ENCODE measurements at places on chromosomes 7 and 10.

DNA sequence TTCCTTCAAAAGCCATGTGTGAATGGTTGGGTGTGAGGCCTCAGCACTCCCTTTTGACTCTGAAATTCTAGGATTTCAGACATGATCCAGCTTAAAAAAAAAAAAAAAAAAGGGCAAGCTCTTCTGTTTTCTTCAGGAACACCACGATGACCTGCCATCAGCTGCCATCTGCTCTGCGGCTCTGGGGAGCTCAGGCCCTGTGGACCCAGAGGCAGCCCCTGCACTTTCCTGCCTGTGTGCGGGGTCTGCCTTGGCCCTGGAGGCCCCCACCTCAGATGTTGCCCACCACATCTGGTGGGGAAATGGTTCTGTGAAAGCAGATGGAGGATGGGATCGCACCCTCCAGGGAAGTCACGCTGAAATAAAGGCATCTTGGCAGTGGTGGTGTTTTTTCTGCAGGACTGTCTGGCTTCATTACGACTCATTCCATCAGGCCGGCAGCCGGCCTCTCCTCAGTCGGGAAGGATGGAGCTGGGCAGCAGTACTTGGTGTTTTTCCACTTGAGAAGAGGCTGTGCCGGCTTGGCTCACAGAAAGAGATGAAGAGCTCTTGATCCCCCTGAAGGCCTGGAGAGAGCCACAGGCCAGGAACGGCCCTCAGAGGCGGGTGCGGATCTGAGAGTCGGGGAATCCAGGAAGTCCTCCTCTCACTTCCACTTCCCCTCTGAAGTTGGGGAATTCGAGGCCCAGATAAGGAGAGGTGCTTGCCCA is 66.1 kb upstream of the AQP1 start:
- DNase-seq = peak; percentile 50

DNA sequence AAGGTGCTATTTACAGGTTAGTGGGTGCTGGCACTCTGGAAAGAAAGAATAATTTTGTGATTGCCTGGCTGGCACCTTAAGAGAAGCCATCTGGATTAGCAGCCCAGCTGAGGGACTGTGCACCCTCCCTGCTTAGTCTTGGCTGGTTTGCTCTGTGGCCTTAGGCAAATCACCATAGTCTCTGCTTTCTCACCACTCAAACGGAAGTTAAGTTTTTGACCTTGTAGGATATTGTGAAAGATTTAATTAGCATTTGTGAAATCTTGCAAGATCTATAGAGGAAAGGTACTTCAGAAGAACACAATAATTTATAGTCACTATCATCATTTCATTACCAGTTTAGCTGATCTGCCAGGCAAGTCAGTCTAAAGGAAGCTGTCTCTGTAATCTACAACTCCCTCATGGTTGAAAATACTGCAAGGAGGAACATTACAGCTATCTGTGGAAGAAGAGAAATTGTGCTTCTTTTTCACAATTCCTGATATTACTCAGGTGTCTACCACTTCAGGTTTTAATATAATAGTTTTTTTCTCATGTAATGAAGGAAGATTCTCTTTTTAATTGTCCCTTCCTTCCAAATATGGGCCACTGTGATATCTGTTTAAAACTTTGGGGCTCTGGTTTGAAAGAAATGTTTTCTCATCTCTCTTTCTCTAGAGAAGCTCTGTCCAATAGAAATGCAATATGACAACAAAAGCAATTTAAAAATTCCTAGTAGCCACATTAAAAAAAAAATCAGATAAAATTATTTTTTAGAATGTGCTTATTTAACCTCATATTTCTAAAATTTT is 219.6 kb downstream of the PTEN start:
- no peak for DNase-seq

- DNase-seq = no peak
These were observed 611.3 kb upstream of the GALNT17 start for GRCh38 chr7:70520611-70521010.

- DNase-seq = no peak
These were observed 5.7 kb downstream of the SKAP2 start for GRCh38 chr7:26858735-26859134.

GRCh38 chr10:28479927-28480627 is 52.8 kb upstream of the WAC start:
- no peak for DNase-seq

- peak; percentile 81 for DNase-seq
These were observed 559 bp downstream of the TRA2A start for GRCh38 chr7:23531050-23531793.

DNA sequence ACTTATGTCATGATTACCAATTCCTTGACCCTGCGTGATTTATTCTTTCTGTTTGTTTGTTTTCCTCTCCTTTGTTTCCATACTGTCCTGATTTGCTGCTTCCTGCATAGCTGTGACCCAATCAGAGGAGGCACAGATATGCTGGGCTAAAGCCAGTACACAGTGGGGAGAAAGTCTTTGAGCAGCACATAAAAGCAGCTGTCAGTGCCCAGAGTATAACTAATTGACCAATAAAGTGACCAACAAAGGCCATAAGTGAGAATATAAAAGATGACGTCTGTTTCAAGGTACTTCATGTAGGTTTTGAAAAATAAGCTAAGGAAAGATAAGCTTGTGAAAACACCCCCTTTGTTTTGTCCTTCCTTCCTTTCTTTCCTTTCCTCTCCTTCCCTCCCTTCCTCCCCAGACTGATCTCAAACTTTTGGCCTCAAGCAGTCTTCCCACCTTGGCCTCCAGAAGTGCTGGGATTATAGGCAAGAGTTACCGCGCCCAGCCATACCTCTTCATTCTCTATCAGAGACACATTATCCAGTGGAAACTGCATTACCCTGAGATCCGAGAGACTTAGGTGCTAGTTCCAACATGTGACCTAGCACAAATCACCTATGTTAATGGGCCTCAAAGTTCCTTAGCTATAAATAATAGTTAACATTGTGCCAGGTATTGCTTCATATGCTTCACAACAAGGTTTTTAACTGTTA is 17.0 kb downstream of the BCAP29 start:
- DNase-seq = no peak

DNA sequence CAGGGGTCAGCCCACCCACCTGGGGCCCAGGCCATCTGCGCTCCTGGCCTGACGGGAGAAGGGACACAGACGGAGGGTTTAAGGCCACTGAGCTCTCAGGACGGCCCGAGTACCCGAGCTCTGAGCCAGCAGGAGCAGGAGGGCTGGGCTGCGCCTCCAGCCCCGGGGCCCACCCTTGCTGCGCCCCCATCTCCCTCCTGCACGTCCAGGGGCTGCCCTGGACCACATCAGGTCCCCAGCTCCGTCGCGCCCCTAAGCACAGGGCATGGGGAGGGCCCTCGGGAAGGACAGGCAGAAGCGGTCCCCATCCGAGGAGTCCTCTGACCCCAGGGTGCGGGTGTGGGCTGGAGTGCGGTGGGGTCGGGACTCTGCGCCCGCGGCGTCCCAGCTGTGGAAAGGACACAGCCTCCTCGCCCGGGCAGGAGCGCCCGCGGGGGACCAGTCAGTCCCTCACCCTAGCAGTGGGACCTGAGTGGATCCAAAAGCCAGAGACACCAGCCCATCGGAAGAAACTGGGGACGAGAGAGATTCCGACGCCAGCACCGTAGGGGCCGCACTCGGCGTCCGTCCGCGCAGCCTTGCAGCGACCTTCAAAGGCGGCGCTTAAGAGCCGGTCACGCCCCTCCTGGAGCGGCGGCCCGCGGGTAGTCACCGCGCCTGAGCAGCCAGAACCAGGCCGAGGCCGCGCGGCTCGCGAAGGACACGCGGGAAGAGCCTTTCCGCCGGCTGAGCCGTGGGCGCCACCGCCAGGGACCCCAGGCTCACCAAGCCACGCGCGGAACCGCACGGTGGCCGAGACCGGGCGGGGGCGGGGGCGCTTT is 15.9 kb downstream of the CAMK2B start:
- DNase-seq = peak; percentile 76

DNA sequence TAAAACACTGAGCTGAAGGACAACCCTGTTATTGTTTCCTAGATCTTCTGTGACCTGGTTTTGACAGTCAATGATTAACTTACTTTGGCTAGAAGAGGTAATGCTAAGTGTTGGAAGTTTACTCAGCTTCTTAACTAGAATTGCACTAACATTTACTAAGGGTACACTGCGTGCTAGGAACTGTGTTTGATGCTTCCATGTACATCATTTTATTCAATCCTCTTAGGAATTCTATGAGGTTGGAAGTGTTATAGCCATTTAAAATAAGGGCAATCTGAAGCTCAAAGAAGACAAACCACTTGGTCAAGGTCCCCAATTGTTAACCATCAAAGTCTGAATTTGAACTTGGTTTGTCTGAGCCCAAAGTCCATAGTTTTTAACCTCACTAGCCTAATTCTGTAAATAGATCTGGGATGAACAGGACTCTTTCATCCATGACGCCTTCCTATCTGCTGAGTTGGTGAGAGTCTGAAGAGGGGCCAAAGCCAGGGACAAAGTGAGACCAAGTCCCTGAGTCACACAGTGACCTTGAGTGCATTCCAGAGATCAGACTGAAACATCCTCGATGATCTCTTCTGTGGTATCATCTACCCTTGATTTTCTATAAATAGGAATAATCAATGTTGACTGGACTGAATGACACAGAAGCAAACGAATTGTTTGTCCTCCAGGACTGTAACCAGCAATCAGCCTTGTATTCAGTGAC is 29.2 kb upstream of the ZNRF2 start:
- no peak for DNase-seq

GRCh38 chr7:44634839-44635591 is 28.6 kb downstream of the OGDH start:
- DNase-seq = no peak

DNA sequence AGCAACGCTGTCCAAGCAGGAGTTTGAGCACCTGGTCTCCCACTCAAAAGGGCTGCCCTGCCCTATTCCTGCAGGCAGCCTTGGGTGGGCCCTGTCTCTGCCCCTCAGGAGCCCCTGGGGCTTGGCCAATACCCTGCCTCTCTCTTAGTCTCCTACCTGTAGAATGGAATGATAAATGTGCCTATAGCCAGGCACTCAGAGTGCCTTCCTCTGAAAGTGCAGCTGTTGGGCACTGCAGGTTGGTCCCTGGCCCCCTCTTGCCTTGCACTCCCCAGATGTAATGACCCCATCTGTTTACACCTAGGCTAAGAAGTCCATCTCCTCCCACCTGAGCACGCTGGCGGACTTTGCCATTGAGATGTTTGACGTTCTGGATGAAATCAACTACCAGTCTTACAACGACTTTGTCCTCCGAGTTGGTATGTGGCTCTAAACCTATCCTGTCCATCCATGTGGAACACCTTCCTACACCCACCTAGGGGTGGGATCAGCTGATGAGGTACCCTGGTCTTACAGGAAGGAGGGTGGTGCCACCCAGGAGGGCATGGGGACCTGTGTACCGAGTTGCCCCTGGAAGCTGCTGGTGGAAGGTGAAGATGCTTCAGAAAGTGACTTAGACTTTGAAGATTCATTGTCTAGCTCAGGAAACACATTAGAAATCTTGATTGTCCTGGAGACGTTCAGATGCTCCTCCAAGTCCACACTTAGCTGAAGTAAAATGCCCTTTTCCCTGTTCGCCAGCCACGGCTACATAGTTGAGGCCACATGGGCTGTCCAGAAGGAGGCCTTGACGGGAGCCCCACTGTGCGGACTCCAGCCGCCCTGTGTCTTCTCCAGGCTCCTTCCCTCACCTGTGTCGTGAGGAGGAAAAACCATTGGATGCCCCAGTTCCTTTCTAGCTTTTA is 134.1 kb downstream of the ADCY1 start:
- DNase-seq = peak; percentile 52

- no peak for DNase-seq
These were observed 20.0 kb downstream of the KCP start for GRCh38 chr7:128890306-128891109.

GRCh38 chr10:129832573-129833467 is 131.3 kb downstream of the EBF3 start:
- DNase-seq = no peak

GRCh38 chr7:31664890-31665289 is 22.1 kb upstream of the PPP1R17 start:
- no peak for DNase-seq

GRCh38 chr7:120395526-120396019 is 122.6 kb downstream of the KCND2 start:
- DNase-seq = no peak

- no peak for DNase-seq
These were observed 25.5 kb downstream of the BAZ1B start for GRCh38 chr7:73496626-73497025.

DNA sequence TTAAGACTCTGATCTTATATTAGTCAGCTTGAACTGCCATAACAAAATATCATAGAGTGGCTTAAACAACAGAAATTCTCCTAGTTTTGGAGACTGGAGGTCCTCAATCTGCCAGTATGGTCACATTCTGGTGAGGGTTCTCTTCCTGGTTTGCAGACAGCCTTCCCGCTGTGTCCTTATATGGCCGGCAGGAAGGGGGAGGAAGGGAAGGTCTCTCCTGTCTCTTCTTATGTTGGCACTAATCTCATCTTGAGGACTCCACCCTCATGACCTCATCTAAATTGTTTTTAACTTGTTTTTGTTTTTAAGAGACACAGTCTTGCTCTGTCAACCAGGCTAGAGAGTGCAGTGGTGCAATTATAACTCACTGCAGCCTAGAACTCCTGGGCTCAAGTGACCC is 53.1 kb downstream of the VPS41 start:
- no peak for DNase-seq

DNA sequence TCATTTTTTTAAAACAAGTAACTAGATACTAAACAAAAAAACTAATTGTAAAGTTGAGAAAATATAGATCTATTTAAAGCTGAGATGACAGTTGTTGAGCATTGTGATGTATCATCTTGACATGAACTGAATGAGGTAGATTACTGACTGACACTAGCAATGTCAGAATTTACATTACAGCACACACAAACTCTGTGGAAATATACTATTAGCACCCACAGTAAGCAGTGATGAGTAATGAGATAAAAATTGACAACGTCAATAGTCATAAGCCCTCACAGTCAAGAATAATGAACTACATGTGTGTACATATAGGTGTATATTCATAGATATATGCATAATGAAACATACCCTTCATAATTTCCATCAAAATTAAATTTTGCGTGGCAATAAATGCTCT is 368.4 kb downstream of the TFEC start:
- DNase-seq = no peak

GRCh38 chr10:127978481-127978880 is 71.6 kb downstream of the PTPRE start:
- peak; percentile 54 for DNase-seq

GRCh38 chr7:64885520-64886240 is 17.4 kb upstream of the ZNF273 start:
- DNase-seq = peak; percentile 5

DNA sequence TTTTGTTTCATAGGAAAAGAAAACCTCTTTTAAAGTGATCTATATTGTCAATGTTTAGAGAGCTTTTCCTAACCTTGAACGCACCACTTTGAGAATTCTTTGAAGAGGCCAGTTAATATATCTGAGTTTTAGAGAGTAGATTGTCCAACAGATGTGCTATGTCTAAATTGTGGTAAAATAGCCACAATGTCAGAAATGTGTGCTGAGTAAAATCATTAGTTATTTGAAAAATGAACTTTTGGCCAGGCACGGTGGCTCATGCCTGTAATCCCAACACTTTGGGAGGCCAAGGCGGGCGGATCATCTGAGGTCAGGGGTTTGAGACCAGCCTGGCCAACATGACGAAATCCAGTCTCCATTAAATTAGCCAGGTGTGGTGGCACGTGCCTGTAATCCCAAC is 61.6 kb upstream of the KIAA1217 start:
- no peak for DNase-seq
